ENCODE measurements at places on chromosomes 7 and 10.

- no peak for DNase-seq
Measured at GRCh38 chr10:124180947-124181549, 87.7 kb upstream of the CHST15 start.

- no peak for DNase-seq
Measured at GRCh38 chr10:103554488-103555324, 61.2 kb downstream of the NEURL1 start.

GRCh38 chr7:150466477-150466876 lies 16.0 kb downstream of the GIMAP8 start:
- no peak for DNase-seq

- DNase-seq, result no peak
Measured at GRCh38 chr10:122264436-122264835, 6.7 kb upstream of the BTBD16 start.

DNA sequence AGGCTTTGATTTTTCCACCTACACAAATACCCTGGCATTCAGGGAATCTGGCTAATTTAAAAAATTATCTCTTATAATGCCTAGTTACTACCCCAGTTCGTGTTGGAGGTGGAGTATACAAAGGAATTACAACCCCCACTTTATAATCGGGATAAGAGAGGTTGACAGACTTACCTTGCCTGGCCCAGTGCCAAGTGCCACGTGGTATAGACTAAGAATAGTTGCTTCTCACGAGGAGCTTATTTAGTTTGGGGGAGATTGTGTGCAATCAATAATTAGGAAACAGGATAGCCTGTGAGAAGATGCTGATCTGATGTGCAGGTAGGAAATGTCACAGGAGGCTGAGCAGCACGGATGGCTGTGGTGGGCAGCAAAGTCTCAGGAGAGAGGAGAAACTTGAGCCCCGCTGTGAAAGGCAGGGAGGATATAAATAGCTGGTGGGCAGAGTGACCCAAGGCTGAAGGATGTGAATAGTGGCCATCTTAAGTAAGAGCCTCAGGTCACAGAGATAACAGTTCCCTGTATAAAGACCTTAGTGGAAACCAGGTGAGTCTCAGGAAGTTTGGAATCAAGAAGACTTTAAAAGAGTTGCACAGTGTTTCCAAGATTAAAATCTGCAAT lies 11.3 kb upstream of the ATXN7L1 start:
- DNase-seq, result no peak

GRCh38 chr10:72503241-72503640 lies 122.6 kb downstream of the MICU1 start:
- DNase-seq, result no peak

- DNase-seq, result no peak
Measured at GRCh38 chr10:1153251-1153763, 97.1 kb downstream of the WDR37 start.

GRCh38 chr7:17315974-17316373 lies 17.5 kb downstream of the AHR start:
- DNase-seq, result no peak

DNA sequence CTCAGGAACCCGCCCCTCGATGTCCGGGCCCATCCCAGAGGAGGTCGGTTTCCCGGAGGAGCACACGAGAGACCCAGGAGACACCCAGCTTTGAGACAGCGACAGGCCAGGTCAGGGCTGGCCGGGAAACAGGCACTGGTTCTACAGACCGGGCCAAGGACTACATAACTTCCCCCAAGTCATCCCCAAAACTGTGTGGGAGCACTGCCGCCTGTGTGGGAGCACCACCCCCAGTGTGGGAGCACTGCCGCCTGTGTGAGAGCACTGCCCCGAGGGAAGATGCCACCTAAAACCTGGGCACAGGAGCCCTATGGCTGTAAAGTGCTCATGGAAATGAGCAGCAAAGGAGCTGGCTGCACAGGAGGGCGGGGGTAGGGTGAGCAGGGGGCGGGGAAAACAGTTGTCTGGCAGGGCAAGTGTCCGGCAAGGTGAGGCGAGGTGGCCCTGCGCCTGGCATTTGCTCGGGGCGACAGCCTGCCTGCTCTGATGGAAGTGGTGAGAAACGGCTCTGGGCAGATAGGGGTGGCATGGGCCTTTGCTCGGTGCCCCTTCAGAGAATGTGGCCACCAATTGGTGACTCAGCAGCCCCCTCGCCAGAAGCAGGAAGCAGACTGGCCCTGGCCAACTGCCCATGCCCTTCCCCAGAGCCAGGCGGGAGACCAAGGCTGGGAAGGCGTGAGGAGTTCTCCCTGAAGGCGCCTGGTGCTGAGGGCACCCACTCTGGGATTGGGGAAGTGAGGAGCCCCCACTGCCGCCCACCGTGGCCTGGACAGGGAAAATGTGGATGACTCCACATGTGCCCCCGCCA lies 26.2 kb downstream of the PAPOLB start:
- DNase-seq, result no peak

DNA sequence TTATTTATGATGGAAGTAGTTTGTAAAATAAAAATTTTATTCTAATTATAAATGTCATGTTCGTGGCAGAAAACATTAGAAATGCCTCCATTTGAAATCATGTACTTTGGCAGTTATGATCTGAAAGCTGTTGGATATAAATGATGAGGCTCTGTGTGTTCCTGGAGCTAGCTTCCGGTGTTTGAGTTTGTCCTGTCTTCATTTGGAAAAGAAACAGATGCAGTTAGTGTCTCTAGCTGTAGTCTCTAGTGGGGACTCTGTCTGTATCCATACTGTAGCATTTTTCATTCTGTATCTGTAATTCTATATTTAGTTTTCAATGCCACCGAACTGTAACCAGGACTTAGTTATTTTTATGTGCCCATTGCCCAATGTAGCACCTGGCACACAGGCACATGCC lies 197.0 kb upstream of the FZD1 start:
- no peak for DNase-seq

DNA sequence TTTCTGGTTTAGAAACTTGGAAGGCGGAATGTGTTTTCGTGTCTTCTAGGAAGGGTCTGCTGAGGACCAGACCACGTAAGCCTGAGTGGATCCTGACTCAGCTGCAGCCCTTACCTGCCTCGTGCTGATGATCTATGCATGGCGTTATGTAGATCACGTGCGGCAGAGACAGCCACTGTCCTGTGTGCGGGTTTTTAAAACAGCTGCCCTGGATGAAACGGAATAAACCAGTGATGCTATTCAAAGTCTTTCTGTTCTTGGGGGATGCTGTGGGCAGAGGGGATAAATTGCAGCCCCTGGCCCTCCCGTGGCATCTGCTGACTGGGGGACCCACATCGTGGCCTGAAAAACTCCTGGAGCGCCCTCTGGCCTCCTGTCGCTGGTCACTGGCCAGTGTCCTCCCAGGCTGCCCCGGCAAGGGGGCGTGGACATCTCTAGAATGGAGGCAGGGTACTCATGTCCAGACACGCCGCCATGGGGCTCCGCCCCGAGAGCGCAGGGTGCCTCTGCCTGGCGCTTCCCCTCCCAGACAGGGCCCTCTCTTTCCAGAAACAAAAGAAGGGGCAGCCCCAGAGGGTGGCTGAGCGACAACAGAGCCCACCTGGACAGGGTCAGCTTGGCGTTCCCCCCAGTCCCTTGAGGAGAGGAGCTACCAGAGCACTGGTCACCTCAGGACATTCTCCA lies 13.2 kb downstream of the ALKBH4 start:
- DNase-seq, result no peak

GRCh38 chr7:50554431-50555322 lies 10.5 kb downstream of the DDC start:
- DNase-seq, result no peak

GRCh38 chr7:22565315-22565811 lies 65.4 kb upstream of the STEAP1B start:
- DNase-seq, result no peak

GRCh38 chr10:48903151-48903550 lies 36.5 kb downstream of the LRRC18 start:
- no peak for DNase-seq

DNA sequence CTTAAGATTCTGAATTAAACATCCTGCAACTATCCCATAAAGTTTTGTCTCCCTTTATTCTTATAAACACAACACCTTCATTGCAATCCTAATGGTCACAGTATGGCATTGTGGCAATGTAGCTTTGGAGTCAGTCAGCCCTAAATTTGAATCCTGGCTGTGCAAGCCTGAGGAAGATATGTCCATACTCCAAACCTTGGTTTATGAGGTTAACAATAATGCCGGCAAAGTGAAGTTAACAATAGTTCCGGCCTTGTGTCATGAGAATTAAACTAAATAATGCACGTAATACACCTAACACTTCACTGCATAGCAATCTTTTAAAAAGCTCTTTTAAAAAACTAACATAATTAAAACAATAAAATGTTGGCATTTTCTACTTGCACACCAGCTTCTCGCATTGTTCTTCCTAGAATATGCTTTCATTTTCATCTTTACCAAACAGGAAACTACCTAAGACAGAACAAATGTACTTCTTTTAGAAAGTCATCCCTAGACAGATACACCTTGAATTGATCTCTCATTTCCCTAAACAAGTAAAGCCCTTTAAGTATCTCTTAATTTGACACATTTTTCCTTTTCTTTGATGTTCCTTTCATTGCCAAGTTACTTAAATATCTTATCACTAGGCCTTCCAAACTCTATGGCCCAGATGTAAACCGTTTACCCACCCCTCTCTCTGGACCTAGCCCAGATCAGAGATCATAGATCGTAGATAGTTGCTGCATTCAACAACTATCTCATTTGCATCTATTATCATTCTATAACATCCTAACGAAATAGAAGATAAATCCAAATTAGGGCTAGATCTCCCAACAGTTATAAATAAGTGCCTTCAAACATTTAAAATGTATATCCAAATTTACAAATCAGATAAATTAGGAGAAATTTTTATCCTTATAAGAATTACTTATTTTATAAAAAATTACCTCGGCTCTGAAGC lies 66.7 kb downstream of the CREB3L2 start:
- no peak for DNase-seq

GRCh38 chr10:108180878-108181277 lies 1016.4 kb upstream of the SORCS1 start:
- DNase-seq, result no peak

DNA sequence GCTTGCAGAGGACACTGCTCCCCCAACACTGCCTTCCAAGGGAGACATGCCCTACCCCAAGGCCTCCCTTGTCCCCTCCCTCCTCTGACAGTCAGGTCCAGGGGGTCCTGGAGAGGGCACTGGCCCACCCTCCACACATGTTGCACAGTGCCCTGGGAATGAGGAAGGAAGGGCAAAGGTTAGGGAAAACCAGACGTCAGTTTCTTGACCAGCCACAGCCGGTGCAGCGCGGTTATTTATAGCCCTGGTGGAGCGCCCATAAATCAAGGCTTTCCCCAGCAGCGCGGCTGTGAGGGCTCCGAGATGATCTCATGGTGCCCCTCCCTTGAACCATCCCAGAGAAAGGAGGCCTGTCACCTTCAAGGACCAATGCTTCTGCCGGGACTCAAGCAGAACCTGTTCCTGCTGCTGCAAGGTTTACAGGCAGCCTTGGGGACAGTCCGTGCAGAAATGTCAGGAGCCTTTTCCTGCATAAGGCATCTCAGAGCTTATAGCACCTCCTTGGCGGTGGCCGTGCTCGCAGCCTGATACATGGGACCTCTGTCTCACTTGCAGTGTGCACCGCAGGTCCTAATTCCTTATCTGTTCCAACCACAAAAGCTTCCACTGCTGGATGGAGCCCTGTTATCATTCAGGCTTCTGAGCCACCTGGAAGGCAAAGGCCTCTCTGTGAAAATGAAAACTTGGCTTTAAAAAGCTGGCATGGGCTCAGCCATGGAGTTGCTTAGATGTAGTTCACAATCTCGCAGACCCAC lies 127.3 kb downstream of the LHPP start:
- no peak for DNase-seq

Data from activated CD8-positive, alpha-beta memory T cell treated with anti-CD3 and anti-CD28 coated beads for 24 hours (primary cell).